Skeletal muscle tissue (tissue), 5 donors: ENCODE measurements at places on chromosomes 13 and 19. TPM values are rescaled to one million over a fixed set of nuclear protein-coding genes. Genes with fewer than 3 reads are reported as not detected.

Gene PDX1
- not detected for total RNA-seq

Gene CTXN1
- total RNA-seq, result 0.52 TPM

Gene ZNF471
- 2.6 TPM for total RNA-seq

Gene SIGLEC12
- not detected for total RNA-seq

Gene AZU1
- total RNA-seq, result 2.6 TPM

Gene ZNF208
- total RNA-seq, result 1.0 TPM

Gene MUC16
- total RNA-seq, result not detected

Gene ZNF229
- total RNA-seq, result 6.8 TPM

Gene FGF22
- not detected for total RNA-seq

Gene ZNF730
- 6.3 TPM for total RNA-seq

Gene CD79A
- total RNA-seq, result 1.0 TPM
